ENCODE measurements at places on chromosomes 7 and 10. TPM values are rescaled to one million over a fixed set of nuclear protein-coding genes. Genes with fewer than 3 reads are reported as not detected.

ZNF777 gene
- total RNA-seq = 13.9 TPM

CRHR2 gene
- 0.38 TPM for total RNA-seq

RABGEF1 gene
- total RNA-seq = 19.2 TPM

CCDC3 gene
- 26.1 TPM for total RNA-seq

IL15RA gene
- total RNA-seq = 0.97 TPM

CCDC146 gene
- 4.5 TPM for total RNA-seq

PTTG1IP2 gene
- total RNA-seq = not detected

LUC7L2 gene
- 83.5 TPM for total RNA-seq

AZGP1 gene
- not detected for total RNA-seq

FAM237B gene
- total RNA-seq = not detected

DNA sequence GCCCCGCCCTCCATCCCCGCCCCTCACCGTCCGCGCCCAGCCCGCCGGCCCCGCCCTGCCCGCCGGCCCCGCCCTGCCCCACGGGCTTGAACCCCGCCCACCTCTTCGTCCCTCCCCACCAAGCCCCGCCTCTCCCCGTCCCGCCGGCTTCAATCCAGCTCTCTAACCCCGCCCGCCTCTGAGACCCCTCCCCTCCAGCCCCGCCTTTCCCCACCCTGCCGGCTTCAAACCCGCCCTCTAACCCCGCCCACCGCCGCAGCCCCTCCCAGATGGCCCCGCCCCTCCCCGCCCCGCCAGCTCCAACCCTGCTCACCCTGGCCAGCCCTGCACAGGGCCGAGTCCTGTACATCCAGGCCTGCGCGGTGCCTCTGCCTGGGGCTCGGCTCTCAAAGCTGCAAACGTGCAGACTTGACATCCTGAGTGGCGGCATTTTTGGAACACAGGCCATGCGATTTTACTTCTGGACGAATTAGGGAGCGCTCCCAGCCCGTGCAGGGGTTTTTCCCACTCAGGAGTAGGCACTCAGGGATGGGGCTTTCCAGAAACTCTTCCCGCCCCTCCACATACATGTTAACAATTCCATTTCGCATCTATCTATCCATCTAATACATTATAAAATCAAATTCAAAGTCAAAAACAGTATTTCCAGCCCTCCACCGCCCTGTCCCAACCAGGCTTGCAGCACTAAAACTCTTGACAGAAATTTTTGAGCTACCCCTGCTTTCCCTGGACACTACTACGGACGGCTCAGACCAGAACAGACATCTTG, 477 bp upstream of the NMT2 start:
- peak overlapping the region; percentile 64 for H3K27ac ChIP-seq
- peak; percentile 98 for DNase-seq
- H3K36me3 ChIP-seq = peaks cover 3% of the 10 kb centered on the region
- H3K4me1 ChIP-seq = peaks cover 12% of the 10 kb centered on the region

- peaks cover 8% of the 10 kb centered on the region for H3K4me1 ChIP-seq
- no peak for DNase-seq
- peaks cover 6% of the 10 kb centered on the region for H3K27me3 ChIP-seq
These were observed 44.9 kb upstream of the ZNF32 start for GRCh38 chr10:43693602-43694001.

- DNase-seq = no peak
- peaks cover 4% of the 10 kb centered on the region for H3K27me3 ChIP-seq
- H3K36me3 ChIP-seq = no peaks in the 10 kb centered on the region
- H3K4me1 ChIP-seq = peaks cover 21% of the 10 kb centered on the region
- H3K4me3 ChIP-seq = no peak overlapping the region
These were observed 42.8 kb upstream of the TNS3 start for GRCh38 chr7:47624689-47625088.

DNA sequence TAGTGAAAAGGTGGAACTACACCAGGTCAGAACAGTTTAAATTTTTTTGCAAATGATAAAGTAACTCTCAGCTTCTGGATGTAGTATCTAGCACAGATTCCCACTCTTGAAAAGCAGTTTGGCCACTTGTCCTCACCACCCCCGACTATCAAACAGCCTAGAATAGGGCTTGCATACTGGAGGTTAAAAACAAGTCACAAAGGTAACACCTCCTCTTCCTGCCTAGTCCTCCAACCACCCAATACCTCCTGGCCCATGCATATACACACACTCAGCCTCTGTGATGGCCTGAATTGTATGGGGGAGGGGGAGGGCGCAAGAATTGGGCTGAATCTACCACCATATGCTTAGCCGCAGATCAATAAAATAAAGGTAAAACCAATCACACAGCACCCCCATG, 5.7 kb downstream of the SKAP2 start:
- DNase-seq = no peak
- peaks cover 26% of the 10 kb centered on the region for H3K4me1 ChIP-seq
- no peak overlapping the region for H3K4me3 ChIP-seq
- peaks cover 3% of the 10 kb centered on the region for H3K27me3 ChIP-seq

DNA sequence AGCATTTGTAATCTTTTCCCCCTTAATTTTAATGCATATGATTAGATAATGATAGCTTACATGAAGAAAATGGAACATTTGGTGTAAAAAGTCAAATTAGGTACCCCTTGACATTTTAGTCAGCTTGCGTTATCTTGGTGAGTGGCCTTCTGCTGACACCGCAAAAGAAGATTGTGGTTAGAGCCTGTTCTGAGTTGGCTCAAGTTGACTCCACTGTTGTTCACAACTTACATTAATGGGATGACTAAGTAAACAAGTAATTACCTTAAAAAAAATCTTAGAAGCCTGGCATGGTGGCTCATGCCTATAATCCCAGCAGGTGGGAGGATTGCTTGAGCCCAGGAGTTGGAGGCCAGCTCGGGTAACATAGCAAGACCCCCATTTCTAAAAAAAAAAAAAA, 24.2 kb downstream of the TRRAP start:
- no peak overlapping the region for H3K27ac ChIP-seq
- no peak overlapping the region for H3K4me3 ChIP-seq
- H3K4me1 ChIP-seq = no peaks in the 10 kb centered on the region
- no peaks in the 10 kb centered on the region for H3K27me3 ChIP-seq

GRCh38 chr7:35356495-35356894, 102.6 kb upstream of the TBX20 start:
- no peak overlapping the region for H3K4me3 ChIP-seq
- DNase-seq = no peak
- H3K4me1 ChIP-seq = no peaks in the 10 kb centered on the region
- H3K27me3 ChIP-seq = peaks cover 1% of the 10 kb centered on the region
- H3K27ac ChIP-seq = no peak overlapping the region

- H3K36me3 ChIP-seq = peaks cover 8% of the 10 kb centered on the region
- H3K4me3 ChIP-seq = no peak overlapping the region
- H3K4me1 ChIP-seq = no peaks in the 10 kb centered on the region
- H3K27me3 ChIP-seq = peaks cover 2% of the 10 kb centered on the region
- H3K27ac ChIP-seq = no peak overlapping the region
These were observed 485.8 kb downstream of the PLXDC2 start for GRCh38 chr10:20302033-20302432.

DNA sequence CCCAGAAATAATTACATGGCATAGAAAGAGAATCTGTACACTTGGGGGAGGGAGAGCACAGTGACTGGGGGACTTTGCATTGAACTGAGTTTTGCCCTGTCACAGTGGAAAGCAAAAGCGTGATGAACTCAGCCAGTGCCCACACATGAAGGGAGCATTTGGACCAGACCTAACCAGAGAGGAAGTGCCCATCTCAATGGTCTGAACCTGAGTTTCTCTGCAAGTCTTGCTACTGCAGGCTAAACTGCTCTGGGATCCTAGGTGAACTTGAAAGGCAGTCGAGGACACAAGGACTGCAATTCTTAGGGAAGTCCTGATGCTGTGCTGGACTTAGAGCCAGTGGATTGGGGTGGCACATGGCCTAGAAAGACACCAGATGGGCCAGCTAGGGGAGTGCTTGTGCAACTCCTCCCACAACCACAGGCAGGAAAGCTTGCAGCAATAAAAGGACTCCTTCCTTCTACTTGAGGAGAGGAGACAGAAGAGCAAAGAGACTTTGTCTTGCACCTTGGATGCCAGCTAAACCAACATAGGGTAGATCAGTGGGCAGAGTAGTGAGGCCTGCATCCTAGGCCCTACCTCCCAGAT, 259.0 kb downstream of the GRM8 start:
- DNase-seq = no peak
- no peak overlapping the region for H3K27ac ChIP-seq
- H3K4me3 ChIP-seq = no peak overlapping the region
- no peaks in the 10 kb centered on the region for H3K36me3 ChIP-seq

- peak overlapping the region; percentile 51 for H3K4me3 ChIP-seq
- no peaks in the 10 kb centered on the region for H3K4me1 ChIP-seq
- H3K36me3 ChIP-seq = peaks cover 34% of the 10 kb centered on the region
- no peak overlapping the region for H3K27ac ChIP-seq
- no peak for DNase-seq
- H3K27me3 ChIP-seq = peaks cover 13% of the 10 kb centered on the region
These were observed 7.7 kb downstream of the DDX56 start for GRCh38 chr7:44565795-44566559.

DNA sequence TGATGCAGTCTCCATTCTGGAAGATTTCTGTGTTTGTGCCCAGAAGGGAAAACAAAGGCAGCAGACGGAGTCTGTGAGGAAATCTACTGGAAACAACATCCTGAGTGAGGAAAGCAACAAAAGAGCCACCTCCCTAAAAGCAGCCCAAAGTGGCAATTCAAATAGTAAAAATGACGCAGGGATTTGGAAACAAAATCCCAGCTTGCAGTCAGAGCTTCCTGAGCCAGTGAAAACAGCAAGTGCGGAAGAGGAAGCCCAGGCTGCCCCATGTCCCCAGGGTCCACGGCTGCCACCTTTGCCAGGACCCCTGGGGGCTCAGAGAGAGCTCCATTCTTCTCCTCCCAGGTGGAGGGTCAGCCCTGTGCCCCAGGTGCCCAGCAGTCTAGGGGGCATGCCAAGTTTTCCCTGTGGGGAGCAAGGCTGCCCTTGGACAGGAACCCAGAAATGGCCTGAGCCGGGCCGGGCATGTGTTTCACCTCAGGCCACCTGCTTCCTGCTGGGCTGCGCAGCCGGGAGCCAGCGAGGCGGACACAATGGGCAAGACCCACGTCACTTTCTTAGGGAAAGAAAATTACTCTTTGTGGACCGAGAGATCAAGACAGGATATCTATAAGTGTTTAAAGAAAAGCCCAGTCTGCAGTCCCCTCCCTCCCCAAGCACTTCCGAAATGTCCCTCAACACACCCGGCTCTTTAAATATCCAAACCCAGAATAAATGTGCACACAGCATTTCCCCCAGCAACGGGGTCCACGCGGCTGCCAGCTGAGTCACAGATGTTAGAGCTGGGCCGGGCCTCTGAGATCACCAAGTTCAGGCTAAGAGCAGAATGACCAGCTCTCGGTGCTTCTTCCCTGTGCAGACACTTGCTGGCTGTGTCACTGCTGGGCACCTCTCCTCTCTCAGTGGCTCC, 231.1 kb downstream of the ARHGAP12 start:
- H3K27me3 ChIP-seq = peaks cover 18% of the 10 kb centered on the region
- H3K27ac ChIP-seq = peak overlapping the region; percentile 100
- DNase-seq = peak; percentile 57
- peaks cover 16% of the 10 kb centered on the region for H3K36me3 ChIP-seq
- H3K4me1 ChIP-seq = peaks cover 73% of the 10 kb centered on the region

DNA sequence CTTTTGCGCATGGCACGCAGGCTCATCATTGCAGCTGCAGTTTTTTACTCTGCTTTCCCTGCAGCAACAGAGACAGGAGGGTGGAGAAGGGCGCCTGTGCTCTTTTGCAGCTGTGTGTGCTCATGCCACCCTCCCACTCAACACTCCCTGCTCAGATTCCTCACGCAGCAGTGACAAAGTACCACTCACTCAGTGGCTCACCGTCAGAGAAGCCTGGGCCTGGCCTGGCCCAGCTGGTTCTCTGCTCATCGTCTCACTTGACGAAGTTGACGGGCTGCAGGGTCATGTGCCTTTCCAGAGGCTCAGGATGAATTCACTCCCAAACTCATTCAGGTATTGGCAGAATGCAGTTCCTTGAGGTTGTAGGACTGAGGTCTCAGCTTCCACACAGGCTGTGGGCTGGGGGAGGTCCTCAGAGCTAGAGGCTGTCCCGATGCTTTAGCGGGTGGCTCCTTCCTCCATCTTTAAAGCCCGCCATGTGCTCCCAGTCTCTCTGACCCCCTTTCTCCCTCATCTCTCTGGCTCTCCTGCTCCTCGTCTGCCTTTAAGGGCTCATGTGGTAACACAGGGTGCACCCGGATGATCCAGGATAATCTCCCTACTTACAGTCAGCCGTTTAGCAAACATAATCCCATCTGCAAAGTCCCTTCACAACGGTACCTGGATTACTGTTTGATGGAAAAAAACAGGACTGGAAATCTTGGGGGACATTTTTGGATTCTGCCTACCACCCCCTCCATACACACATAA, 25.8 kb downstream of the PTPRE start:
- no peak overlapping the region for H3K27ac ChIP-seq
- peaks cover 2% of the 10 kb centered on the region for H3K27me3 ChIP-seq
- no peak for DNase-seq
- H3K4me1 ChIP-seq = peaks cover 15% of the 10 kb centered on the region

- DNase-seq = no peak
- H3K27me3 ChIP-seq = no peaks in the 10 kb centered on the region
- no peaks in the 10 kb centered on the region for H3K36me3 ChIP-seq
These were observed 1.6 kb downstream of the SAMD9L start for GRCh38 chr7:93146472-93147141.

DNA sequence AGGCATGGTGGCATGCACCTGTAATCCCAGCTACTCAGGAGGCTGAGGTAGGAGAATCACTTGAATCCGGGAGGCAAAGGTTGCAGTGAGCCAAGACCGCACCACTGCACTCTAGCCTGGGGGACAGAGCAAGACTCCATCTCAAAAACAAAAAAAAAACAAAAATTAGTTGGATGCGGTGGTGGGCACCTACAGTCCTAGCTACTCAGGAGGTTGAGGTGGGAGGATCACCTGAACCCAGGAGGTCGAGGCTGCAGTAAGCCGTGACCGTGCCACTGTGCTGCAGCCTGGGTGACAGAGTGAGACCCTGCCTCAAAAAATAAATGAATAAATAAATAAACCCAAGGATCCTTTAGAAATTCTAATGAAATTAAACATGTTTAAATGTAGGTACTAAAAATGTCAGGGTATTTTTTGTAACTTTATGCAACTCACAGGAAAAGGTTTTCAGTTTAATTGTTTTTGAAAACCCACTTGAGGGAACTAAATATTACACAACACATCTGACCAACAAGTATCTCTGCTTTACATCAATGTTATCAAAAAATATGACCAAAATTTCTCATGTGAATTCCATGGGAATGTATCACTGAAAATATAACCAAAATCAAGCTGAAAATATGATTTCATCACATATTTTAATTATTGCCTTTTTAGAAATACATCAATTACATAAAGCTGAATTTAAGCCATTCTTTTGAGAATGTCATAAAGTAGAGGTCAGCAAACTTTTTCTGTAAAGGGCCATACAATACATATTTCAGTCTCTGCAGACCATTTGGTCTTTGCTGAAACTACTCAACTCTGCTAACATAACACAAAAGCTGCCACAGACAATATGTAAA, 23.9 kb downstream of the UPF2 start:
- no peak overlapping the region for H3K27ac ChIP-seq
- no peak for DNase-seq
- no peaks in the 10 kb centered on the region for H3K4me1 ChIP-seq

GRCh38 chr7:48875045-48875916, 49.1 kb upstream of the CDC14C start:
- peak; percentile 50 for DNase-seq
- H3K4me1 ChIP-seq = no peaks in the 10 kb centered on the region
- H3K36me3 ChIP-seq = no peaks in the 10 kb centered on the region
- no peak overlapping the region for H3K27ac ChIP-seq
- H3K4me3 ChIP-seq = no peak overlapping the region

Measured in endothelial cell (in vitro differentiated cells).